Caki2 (cell line): ENCODE measurements at places on chromosomes 12 and 14.

GRCh38 chr14:105857826-105858675 is 331.7 kb downstream of the TMEM121 start:
- DNase-seq: no peak

DNA sequence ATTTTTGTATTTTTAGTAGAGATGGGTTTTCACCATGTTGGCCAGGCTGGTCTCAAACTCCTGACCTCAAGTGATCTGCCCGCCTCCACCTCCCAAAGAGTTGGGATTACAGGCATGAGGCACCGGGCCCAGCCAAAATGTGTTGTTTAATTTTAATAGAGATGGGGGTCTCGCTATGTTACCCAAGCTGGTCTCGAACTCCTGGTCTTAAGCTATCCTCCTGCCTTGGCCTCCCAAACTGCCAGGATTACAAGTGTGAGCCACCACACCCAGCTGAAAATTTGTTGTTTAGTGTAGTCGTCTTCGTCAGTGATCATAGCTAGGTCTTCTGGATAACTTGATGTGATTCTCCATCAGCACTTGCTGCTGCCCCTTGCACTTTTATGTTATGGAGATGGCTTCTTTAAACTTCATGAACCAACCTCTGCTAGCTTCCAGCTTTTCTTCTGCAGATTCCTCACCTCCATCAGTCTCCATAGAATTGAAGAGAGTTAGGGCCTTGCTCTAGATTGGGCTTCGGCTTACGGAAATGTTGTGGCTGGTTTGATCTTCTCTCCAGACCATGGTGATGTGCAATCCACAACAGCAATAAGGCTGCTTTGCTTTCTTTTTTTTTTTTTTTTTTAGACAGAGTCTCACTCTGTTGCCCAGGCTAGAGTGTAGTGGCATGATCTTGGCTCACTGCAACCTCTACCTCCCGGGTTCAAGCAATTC is 13.0 kb downstream of the ISCU start:
- DNase-seq: no peak

DNA sequence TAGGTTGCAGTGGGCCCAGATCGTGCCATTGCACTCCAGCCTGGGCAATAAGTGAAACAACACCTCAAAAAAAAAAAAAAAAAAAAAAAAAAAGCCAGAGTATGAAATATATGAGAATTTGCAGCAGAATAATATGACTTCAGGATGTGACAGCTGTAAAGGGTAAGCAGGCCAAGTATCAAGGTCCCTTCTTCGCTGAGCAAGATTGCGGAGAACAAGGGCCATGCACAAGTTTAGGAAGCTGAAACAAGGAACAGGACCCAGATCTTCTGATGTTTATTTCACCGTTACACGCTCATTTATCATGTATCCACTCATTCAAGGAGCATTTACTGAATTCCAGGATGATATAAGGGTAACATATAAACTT is 659 bp upstream of the FOXJ2 start:
- DNase-seq: no peak

GRCh38 chr14:72766296-72766695 is 127.6 kb downstream of the DPF3 start:
- no peak for DNase-seq

GRCh38 chr14:59269466-59269865 is 81.0 kb downstream of the DAAM1 start:
- no peak for DNase-seq

GRCh38 chr12:78970041-78970440 is 105.5 kb downstream of the SYT1 start:
- DNase-seq: no peak

GRCh38 chr12:67449591-67450052 is 180.5 kb downstream of the CAND1 start:
- no peak for DNase-seq

GRCh38 chr12:89642959-89643358 is 65.7 kb downstream of the ATP2B1 start:
- DNase-seq: no peak

- DNase-seq: peak; percentile 8
Measured at GRCh38 chr14:33280646-33281045, 342.0 kb downstream of the NPAS3 start.

- DNase-seq: no peak
Measured at GRCh38 chr12:26870491-26871419, 37.8 kb upstream of the ITPR2 start.

DNA sequence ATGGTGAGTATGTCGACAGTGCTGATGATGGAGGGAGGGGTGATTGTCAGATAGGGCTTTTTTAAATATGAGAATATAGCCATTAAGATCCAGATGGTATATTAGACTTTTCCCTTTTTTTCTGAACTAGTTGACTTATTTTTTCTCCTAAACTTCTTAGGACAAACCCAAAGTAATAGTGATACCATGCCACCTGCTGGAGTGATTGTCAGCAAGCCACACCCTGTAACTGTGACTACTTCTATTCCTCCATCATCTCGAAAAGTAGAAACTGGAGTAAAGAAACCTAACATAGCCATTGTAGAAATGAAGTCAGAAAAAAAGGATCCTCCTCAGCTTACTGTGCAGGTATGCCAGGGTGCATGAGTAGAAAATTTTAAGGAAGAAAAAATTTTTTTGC is 40.1 kb downstream of the KIAA0586 start:
- no peak for DNase-seq

- DNase-seq: no peak
Measured at GRCh38 chr14:97393244-97393643, 596.1 kb downstream of the VRK1 start.

- DNase-seq: no peak
Measured at GRCh38 chr12:70842942-70843341, 77.6 kb downstream of the PTPRR start.

DNA sequence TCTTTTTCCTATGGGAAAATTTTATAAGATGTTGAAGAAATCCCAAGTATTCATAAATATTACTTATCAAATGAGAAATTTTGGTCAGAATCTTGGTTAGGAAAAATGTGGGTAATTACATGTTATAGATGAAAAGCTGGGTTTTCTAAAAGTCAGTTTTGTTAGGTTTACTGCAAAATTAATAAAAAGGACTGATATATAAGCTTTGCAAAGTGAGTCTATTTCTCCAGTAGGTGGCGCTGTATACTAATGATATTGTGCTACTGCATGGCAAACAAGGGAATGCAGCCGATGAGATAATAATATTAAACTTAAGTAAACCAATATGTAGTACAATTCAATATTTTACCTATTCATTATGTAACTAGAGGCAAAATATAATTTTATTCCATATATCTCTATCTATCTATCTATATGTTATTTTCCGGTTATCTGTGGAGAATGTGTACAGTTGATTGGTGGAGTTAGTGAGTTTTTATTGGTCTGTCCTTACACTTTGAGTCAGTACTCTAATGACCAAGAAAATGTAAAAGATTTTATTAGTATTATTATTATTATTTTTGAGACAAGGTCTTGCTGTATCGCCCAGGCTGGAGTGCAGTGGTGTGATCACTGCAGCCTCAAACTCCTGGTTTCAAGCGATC is 32.9 kb downstream of the MIPOL1 start:
- peak; percentile 14 for DNase-seq

DNA sequence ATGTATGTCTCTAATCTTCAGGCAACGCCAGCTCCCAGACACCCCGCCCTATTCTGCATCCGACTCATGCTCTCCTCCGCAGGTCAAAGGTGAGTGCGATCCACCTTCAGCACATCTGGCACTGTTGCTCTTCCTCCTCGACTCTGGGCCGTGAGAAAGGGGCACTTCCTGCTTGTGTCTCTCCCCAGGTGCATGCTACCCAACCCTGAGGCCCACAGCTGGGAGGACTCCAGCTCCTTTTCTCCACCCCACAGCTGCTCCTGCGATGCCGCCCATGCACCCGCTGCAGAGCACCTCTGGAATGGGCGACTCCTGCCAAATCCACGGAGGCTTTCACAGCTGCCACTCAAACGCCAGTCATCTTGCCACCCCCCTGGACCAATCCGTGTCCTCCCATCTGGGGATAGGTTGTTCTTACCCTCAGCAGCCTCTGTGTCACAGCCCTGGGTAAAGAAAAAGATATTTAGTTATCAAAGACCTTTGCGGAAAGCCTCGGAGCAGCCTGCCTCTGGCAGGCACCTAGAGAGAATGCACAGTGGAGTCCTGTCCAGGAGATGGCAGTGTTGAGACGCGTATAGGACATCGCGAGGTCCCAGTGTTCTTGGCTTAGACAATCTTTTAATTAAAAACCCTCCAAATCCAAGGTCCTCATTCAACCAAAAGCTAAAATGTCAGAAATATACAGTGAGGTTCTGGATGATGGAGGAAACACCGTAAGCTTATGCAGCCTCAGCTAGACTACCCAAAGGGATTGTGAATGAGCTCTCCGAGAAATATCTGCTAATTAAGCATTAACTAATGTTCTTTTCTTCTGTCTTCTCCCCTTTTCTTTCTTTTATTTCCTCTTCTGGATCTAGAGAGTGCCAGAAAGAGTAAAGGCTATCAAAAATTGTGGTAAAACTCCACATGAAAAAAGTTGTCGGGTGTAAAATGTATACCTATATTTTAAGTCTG is 54.3 kb downstream of the MYRFL start:
- peak; percentile 62 for DNase-seq

DNA sequence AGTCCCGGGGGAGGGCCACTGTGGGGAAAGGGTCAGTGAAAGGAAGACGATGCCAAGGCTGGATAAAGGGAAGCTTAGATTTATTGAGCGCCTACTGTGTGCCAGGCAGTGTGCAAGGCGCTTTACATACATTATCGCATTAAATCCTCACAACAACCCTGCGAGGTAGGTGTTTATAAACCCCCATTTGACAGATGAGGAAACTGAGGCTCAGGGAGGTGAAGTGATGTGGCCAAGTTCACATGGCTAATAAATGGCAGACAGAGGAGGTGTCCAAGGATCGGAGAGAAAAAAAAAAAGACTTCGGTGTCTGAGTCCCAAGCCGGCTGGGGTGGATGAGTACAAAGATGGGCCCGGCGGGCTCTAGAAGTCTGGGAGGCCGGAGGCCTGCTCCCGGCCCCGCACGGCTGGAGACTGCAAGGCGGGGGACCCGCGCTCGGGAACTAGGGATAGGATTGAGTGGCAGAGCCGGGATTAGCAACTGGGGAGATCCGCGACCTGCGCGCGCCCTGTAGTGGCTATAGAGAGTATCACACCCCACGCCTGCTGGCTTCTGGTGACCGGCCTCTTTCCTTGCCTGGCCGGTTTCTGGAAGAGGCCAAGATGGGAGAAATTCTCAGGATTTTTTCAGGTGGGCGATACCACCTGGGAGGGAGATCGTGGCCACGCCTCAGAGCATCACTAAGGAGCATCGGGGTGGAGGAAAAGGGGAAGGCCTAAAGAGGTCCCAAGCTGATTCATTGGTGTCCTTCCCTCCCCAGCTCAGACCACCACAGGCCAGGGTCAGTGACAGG is 3.9 kb downstream of the DDN start:
- peak; percentile 70 for DNase-seq

- DNase-seq: no peak
Measured at GRCh38 chr12:44003721-44004120, 167.8 kb downstream of the TMEM117 start.

DNA sequence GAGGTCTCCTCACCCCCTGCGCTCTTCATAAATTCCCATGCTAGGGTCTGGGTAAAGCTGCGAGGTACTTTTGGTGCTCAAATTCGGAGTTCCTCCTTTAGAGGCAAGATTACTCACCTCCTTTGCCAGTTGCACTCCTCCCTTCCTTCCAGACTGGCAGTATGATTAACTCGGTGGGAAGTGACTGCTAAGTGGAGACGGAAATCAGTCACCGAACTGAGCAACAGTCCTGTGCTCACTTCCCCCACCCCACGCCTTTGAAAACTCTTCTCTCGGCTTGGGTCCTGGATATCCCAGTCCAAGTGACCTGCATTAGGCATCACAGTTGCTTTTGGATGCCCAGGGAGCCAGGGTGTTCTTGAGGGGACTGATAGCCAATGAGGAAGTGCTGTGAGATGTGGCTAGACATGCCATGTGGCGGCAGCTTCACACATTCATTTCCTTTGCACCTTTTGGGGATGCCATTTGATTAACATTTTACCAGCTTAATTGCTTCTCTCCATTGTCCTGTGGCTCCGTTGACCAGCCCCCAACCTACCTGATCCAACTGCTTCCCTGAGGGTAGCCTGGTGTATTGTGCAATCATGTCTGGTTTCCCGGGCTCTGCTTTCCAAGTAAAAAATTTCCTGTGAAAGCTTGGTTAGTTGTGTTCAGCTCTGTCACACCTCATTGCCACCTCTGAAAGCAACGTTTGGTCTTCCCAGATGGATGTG is 840 bp downstream of the PNP start:
- peak; percentile 69 for DNase-seq

- no peak for DNase-seq
Measured at GRCh38 chr12:4301932-4302501, 19.0 kb upstream of the TIGAR start.

GRCh38 chr12:107360482-107360881 is 267.1 kb upstream of the CRY1 start:
- peak; percentile 66 for DNase-seq

- DNase-seq: no peak
Measured at GRCh38 chr12:109730306-109731145, 16.9 kb downstream of the FAM222A start.

DNA sequence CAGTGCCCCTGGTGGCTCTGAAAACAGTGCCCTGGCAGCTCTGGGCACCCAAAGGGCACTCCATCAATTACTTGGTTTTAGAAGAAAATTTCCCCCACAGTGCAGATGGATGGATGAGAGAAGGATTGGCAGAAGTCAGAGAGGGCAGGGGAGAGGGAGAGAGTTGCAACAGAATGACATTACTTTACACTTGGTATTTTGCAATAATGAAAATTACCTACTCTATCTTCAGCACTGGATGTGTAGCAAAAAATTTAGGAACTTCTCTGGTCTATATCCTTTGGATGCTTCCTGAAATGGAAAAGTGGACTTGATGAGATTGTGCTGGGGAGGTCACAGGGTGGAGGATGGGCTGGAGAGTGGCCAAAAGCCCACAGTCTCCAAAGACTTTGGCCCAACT is 193.2 kb downstream of the CHST11 start:
- no peak for DNase-seq

DNA sequence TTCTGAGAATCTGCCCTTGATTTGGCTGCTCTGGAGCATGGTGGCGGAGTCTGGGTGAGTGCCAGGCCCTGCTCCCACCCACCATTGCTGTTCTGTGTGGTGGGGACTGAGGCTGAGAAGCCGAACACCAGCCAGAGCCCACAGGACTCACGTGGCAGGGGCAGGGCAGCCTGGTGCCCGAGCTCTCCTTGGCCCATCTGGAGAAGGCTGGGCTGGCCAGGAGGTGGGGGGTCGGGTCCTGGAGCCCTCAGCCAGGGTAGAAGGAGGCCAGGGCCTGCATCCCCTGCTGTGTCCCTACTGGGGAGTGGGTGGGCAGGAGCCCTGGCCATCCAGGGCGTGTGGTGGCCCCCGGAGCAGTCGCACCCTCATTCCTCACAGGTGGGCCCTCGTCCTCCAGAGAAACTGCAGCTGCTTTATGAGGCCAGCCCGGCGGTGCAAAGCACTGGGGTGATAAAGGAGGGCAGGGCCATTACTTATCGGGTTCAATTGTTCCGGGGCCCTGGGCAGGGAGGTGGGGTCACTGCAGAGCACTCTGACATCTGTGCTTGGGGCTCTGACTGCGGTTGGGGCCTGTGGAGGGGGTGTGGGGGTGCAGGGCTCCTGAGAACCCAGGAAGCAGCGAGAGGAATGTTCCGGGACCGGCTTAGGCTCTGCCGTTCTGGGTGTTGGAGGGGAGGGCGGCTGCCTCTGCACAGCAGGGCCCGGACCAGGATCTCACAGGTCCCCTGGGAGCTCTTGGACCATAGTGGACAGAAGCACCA is 217.5 kb upstream of the C14orf180 start:
- no peak for DNase-seq

- DNase-seq: peak; percentile 34
Measured at GRCh38 chr14:88189417-88190191, 133.5 kb downstream of the KCNK10 start.
